NCI-H2227 treated with DMSO at 0.1 percent for 48 hours (cell line): ENCODE measurements at places on chromosomes 1 and 21.

GRCh38 chr1:197392541-197392940 lies 124.5 kb downstream of the CRB1 start:
- DNase-seq = no peak

GRCh38 chr1:9651565-9652378 lies at the start of gene PIK3CD:
Gene PIK3CD (plus strand): TSS chr1:9651731. CDS start chr1:9710456, 58,725 bp downstream.
- peak; percentile 34 for DNase-seq

- peak; percentile 3 for DNase-seq
Observed at GRCh38 chr21:40466893-40467483, 380.0 kb downstream of the DSCAM start.

- DNase-seq = peak; percentile 85
Observed at GRCh38 chr1:155255243-155256007, at the start of gene ENTREP3. Gene ENTREP3 (minus strand): TSS chr1:155255483. CDS start chr1:155254877, 606 bp downstream.

DNA sequence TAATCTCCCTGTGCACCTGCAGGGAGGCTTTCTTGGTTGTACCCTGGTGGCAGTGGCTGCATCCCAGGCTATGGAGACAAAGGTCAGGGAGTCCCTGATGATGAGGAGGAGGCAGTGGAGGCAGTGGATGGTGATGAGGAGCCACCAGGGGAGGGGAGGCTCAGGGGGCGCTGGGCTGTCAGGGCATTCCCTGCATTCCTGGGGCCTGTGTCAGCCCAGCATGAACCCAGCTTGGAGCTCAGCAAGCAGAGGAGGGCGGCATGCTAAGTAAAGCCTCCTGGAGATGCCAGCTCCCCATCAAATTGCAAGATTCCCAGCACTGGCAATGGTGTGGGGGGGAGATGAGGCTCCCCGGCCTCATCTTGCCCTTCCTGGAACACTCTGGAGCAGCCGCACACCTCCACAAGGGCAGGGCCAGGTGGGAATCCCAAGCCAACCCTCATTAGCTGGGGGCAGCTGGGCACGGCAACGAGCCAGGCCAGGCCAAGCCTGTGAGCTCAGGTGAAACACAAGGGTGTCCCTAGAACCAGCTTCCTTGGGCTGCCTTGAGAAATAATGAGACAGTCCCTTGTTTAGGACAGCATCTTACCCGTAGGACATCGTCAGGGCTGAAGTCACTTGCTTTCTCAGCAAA lies 469.5 kb downstream of the MATN1 start:
- no peak for DNase-seq
